NCI-H774 (cell line): ENCODE measurements at places on chromosomes 2 and 18.

DNA sequence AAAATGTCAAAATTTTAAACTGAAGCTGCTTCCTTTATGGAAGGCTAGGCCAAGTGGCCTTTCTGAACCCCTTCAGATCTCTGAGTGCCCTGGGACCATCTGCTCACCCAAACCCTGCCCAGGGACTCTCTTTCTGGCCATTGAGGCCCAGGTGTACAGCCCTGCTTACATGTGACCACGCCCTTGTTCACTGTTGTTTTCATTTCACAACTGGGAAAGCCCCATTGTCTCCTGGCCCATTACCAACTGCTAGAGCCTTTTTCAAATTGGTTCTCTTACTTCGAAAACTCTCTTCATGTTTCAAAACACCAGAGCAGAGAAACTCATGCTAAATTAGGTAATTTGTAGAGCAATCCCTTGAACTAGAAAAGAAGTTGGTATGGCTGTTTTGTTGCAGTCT lies 219.5 kb upstream of the TANK start:
- no peak for DNase-seq

- DNase-seq, result no peak
Measured at GRCh38 chr2:241655516-241656189, 18.2 kb downstream of the ATG4B start.

GRCh38 chr2:61878761-61879160 lies 9.7 kb downstream of the CCT4 start:
- no peak for DNase-seq

- no peak for DNase-seq
Measured at GRCh38 chr2:83579507-83579906, 879.6 kb downstream of the SUCLG1 start.

- DNase-seq, result no peak
Measured at GRCh38 chr2:212897296-212897695, 254.1 kb downstream of the IKZF2 start.

GRCh38 chr2:44705356-44705755 lies 236.1 kb upstream of the SIX3 start:
- peak; percentile 51 for DNase-seq

DNA sequence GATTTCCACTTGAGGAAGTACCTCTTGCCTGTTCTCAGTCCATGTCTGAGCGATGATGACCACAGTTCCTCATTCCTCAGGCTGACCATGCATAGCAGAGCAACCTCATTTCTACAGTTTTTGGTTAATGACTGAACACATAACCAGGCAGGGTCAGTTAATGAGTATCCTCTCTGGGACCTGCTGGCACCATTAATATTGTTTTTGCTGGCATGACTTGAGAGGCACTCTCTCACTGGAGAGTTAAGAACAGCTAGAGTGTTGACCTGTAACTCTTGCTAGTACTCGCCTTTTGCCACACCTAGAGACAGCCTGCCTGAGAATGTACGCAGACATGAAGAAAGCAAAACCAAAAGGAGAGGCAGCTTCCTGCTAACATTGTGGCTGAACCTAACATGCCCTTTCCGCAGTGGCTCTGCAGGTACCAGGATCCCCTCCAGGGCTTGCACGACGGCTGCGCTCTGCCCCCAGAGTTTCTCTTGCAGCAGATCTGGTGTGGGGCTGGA lies 23.9 kb downstream of the PECR start:
- DNase-seq, result no peak

- DNase-seq, result no peak
Measured at GRCh38 chr18:30999186-30999585, 43.4 kb downstream of the DSC3 start.

DNA sequence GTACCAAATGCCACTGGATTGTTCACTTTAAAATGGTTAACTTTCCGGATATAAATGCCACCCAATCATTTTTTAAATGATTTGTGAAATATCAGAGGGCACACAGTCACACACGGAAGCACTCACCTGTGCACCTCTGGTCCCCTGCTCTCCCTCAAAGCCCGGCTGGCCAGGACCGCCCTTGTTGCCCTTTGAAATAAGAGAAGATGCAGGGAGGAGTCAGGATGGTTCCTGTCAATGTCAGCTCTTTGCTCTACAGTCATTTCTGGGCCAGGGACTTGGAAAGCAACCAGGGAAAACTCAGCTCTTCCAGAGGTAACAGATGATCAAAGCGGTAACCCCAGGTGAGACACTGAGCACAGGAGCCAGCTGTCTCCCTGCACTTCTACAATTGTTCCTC lies 60.7 kb downstream of the COL6A3 start:
- DNase-seq, result no peak

DNA sequence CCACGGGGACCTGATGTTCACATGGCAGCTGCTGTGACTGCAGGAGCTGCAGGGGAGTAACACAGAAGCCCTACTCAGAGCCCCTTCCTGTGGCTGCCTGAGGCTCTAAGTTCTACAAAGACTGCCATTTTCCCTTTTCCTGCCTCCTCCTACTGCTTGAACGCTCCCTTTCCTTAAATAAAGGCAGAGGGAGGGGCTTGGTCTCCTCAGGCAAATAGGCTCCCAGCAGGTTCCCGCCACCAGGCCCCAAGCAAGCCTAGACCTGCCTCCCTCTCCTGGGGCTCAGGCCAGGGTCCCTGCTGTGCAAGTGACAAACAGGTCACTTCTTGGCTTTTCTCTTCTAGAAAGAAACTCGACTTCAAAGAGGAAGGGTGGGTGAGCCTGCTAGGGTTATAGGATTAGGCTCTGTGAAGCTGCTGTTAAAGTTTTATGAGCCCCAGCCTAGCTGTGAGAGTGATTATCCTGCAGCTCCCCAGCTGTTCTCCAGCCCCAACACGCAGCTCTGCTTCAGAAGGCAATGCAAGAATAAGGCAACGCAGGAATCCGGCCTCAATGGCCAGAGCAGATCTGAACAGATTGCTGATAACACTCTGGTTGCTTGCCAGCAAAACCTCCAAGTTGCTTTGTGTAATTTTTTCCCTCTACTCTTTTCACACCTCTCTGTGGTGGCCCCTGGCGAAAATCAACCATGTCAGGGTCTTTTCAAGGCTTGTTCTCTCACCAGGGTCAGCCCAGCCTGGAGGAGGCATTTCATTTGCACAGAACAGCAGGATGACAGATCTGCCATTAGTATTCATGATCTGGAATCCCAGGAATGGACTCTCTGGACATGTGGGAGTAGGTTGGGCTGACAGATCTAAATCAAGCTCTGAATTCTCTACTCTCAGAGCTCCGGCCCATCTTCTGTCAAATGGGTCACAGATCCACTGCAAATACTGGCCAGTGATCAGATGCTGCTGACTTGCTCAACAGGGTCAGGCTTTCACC lies 71.3 kb downstream of the MRO start:
- no peak for DNase-seq
